Stimulated activated CD4-positive, alpha-beta T cell treated with anti-CD3 and anti-CD28 coated beads, Interleukin-4, amount 100 ng/mL, for 24 hours (primary cell): ENCODE measurements at places on chromosomes 6 and 20.

DNA sequence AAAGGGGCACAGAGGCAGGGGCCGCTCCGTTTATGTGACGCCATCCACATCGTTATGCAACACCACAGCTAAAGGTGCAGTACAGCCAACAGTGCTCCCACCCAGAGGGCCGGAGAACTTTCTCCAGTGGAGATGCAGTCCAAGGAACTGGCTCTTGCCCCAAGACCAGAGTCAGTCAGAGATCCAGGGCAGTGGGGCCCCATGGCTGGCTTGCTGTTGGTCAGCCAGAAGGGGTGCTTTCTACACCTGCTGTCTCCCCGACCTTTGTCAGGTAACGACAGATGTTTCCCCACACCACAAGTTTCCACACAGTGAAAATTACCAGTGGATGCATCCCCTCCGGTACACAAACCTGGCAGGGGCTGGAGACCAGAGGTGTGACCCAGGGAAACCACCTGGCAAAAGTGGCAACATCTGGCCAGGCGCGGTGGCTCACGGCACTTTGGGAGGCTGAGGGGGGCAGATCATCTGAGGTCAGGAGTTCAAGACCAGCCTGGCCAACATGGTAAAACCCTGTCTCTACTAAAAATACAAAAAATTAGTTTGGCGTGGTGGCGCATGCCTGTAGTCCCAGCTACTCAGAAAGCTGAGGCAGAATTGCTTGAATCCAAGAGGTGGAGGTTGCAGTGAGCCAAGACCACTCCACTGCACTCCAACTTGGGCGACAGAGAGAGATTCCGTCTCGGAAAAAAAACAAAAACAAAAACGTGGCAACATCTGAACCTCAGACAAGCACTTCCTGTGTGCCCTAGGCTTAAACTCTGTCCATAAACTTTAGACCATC lies 34.9 kb downstream of the UBE2V1 start:
- no peak for DNase-seq

GRCh38 chr20:44959638-44960102 lies 527 bp downstream of the TOMM34 start:
- DNase-seq = peak; percentile 87

DNA sequence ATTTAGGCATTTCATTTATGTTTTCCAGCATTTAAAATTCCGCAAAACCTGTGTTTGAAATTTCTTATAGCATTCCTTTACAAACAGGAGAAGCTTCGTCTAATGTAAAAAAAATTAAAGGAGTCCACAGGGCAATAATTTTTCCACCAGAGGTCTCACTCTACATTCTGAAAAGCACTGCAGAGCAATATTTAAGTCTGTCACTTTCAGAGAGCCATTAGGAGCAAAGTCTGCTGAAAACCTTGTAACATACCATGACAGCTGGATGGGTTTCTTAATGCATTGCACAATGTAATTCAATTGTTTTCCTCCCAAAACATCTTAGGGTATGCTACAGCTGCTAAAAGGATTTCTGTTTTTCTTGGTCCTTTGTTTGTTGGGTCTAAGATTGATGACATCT lies 18.0 kb downstream of the BAG2 start:
- DNase-seq = no peak

GRCh38 chr20:8654486-8654885 lies 414.4 kb upstream of the PLCB4 start:
- no peak for DNase-seq

DNA sequence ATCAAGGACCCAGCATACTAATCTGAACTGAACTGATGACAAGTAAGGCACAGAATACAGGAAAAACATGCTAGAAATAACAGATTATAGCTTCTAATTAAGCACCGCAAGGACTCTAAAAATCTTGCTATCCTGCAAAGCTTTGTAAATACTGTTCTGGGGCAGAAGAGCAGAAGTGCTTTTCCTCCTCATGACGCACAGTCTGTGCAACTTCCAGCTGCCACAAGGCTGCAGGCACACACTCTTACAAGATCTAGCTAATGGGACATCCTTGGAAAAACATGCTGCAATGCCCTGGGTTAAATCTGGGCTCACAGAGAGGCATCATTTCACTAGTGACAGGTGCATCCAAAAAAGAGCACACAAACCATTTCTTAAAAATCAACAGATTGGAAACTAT lies 188.6 kb downstream of the GJA10 start:
- no peak for DNase-seq

- no peak for DNase-seq
These were observed 89.9 kb downstream of the PLCB1 start for GRCh38 chr20:8221887-8222419.

- DNase-seq = no peak
These were observed at the start of gene RUNX2 for GRCh38 chr6:45327956-45328522. TSS of gene RUNX2 (plus strand) at chr6:45328330. CDS start at chr6:45328727, 397 bp downstream.

GRCh38 chr6:106197441-106197840 lies 111.3 kb downstream of the PRDM1 start:
- DNase-seq = no peak

GRCh38 chr6:3317741-3318211 lies 59.0 kb downstream of the PSMG4 start:
- DNase-seq = no peak

GRCh38 chr20:41654884-41655283 lies 36.7 kb upstream of the CHD6 start:
- no peak for DNase-seq

DNA sequence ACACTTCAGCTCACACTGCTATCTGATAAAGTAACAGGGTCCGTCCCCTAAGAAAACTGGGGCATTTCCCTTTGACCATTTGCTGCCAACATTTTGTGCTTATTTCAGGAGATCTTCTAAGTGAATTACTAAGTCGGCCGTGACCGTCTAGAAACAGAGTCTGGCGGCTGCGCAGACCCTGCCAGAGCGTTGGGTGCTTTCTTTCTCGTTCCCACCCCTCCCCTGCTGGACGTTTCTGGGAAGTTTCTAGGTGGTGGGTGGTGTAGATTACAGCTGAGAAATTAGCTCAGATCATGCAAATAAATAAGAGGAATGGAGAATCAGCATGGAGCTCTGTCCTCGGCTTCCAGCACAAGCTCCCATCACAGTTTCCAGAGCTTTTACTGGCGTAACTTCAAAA lies 128.1 kb downstream of the MYLK4 start:
- no peak for DNase-seq

- no peak for DNase-seq
These were observed 107.8 kb upstream of the ESR1 start for GRCh38 chr6:151699719-151700118.

- DNase-seq = no peak
These were observed 713.4 kb downstream of the CD109 start for GRCh38 chr6:74409447-74409846.

- no peak for DNase-seq
These were observed 40.0 kb downstream of the PLG start for GRCh38 chr6:160742090-160742489.

DNA sequence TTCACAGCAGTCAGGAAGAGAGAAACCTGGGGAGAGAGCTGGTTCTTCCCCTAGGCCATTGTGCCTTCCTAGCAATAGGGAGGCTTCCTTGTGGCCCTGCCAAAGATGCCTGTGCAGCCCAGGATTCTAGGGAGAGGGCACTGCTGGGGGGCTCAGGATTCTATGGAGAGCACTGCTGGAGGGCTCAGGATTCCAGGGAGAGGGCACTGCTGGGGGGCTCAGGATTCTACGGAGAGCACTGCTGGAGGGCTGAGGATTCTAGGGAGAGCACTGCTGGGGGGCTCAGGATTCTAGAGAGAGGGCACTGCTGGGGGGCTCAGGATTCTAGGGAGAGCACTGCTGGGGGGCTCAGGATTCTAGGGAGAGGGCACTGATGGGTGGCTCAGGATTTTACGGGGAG lies 25.8 kb downstream of the EDN3 start:
- DNase-seq = no peak

DNA sequence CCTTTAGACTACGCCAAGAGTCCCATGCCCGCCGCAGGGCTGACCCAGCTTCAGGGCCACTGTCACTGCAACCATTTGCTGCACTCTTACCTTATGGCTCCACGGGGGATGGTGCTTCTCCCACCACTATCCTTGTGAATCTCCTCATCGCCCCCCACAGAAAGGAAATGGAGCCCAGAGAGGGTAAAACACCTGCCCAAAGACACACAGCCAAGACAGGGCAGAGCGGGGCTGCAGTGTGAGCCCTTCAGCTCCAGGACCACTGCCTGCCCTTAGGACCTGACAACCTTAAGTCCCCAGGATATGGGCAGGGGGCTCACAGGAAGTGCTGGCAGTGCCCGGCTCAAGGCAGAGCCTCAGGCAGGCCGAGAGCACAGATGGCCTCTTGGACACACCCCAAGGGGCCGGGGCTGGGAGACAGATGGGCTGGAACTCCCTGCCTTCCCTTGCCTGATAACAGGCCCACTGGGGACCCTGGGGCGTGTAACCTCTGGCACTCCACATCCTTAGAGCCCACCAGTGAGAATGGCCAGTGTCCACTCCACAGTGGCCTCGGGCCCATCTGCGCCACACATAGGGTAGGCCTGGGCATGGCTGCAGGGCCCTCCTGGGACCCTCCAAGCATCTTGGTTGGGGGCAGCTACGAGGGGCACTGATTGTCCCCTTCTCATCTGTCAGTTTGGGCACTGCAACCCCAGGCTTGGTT lies 265.2 kb downstream of the TAF4 start:
- DNase-seq = no peak

GRCh38 chr20:57476084-57476526 lies 48.8 kb downstream of the CTCFL start:
- no peak for DNase-seq

- no peak for DNase-seq
These were observed 241.9 kb downstream of the SAMD5 start for GRCh38 chr6:147750413-147750812.

GRCh38 chr6:119172824-119173223 lies 94.4 kb upstream of the FAM184A start:
- DNase-seq = no peak

- no peak for DNase-seq
These were observed 182.2 kb upstream of the RREB1 start for GRCh38 chr6:6925391-6926164.

DNA sequence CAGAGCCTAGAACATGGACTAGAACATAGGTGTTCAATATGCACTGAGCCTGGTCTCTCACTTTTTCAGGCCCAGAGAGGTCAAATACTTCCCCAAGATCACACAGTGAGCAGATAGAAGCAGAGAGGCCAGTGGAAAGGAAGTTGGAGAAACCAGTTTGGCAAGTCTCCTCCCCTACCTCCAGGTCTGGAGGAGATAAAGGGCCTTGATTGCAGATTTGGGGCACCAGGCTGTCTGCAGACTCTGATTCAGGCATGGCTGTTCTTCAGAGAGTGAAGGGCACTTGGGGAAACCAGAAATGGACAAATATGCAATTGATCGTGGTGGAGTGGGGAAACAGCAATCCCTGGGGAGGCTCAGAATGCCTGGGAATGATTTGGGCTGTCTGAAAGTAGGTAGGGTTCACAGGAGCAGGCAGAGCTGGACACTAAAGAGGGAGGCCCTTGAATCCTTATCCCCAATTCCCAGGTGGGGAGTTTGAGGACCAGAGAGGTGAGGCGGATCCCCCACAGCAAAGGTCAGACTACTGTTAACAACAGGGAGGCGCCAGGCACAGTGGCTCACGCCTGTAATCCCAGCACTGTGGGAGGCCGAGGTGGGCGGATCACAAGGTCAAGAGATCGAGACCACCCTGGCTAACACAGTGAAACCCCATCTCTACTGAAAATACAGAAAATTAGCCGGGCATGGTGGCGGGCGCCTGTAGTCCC lies 2.3 kb downstream of the PEDS1 start:
- DNase-seq = no peak

- DNase-seq = no peak
These were observed 116.2 kb upstream of the PLCB4 start for GRCh38 chr20:8952721-8953120.

DNA sequence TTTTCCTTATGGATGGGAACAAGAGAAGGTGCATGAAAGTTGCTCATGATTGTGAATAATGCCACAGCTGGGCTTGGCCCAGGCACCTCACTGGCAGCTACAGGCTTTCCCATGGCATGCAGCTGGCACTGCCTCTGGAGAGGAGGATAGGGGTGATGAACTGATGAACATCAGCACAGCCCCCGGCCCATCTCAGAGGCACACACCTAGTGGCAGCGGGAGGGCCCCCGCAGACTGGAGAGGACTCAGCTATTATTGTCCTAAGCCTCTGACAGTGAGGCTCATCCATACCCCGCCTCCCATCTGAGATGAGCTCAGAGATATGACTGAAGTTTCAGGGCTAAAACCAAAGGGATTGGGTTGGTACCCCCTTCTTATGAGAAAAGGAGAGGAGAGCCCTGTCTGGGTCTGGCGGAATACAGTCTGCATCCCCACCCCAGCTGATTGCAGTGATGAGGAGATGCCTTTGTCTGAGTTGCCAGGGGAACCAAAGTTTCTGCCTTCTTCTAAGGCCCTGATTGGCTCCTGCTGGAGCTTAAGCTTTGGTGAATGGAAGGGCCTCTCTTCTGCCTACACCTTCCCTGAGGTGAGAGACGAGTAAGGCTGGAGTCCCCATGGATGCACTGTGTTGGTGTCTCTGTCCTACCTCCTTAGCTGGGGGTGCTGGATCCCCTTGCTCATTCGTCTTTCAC lies 27.6 kb upstream of the EPB41L1 start:
- no peak for DNase-seq

DNA sequence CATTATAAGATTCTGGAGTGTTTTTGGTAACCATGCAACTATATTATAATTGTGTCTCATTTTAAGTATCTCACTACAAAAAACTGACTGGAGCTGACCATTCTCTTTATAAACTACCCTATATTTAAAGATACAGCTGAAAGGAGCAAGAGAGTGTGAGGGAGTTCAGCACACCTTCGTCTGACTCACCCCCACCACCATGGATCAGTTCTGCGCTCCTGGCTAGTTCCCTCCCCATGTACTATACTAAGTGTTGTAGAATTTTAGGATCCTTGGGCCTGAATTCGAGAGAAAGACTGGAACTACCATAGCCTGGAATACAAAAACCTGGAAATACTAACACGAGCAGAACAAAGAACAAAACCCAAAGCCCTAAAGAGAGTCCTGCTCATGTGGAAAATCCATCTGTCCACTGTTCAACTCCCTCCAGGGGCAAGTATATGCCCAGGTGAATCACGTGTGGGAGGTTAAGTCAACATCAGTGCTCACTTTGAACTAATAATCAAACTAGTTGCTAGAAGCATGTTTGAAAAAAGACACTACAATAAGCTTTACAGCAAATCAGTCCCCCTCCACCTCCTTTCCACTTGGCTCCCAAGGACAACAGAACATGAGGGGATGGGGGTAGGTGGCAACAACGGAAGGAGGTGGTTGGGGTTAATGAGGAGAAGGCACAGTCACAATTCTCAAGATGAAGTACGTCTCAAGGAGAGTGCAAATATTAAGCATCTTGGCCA lies 46.8 kb downstream of the ELOVL5 start:
- DNase-seq = no peak

DNA sequence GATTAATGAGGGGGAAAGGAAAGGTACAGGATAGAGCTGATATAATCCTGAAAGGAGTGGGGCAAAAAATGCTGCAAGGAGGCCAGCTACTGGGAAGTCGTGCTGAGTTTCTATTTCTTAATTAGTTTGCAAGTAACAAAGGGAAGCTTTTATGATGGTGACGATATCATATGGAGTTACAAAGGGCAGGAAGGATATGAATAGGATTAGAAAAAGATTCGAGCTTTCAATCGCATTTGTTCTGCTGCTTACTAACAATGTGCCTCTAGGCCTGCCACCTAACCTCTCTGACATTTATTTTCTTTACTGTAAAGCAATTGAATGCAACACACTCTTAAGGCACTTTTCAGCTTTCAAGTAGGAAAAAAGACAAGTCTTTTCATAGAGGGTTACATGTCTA lies 219.2 kb downstream of the CLVS2 start:
- no peak for DNase-seq
